Lung microvascular endothelial cell (primary cell): ENCODE measurements at places on chromosomes 5 and 9. TPM values are rescaled to one million over a fixed set of nuclear protein-coding genes. Genes with fewer than 3 reads are reported as not detected.

DNA sequence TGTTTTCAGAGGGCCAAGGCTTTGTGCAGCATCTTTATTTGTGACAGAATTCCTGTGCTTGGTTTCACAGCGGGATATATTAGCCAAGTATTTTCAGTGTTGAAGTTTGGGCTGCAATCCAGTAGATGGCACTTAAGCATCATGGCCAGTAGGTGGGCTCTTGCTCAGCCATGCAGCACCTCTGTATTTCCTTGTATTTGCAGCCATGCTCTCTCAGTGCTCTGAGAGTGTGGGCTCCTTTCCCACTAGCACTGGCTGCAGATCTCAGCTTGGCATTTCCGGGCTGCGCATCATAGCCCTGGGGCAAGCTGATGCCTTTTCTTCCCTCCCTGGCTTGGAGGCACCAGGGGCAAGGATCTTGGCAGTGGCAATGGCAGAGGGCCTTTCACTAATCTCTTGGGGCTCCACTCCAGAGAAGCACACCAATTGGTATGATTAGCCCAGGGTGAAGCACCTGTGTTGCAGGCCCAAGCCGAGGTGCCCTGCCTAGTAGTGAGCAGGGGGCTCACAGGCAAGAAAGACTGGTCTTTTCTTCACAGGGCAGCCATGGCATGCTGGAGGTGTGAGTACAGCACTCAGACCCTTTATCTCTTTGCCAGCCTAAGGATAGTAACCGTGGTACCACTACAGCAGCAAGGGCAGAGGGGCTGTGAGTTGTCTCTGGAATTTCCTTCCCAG is 48.3 kb downstream of the SLCO6A1 start:
- DNase-seq, result no peak

DNA sequence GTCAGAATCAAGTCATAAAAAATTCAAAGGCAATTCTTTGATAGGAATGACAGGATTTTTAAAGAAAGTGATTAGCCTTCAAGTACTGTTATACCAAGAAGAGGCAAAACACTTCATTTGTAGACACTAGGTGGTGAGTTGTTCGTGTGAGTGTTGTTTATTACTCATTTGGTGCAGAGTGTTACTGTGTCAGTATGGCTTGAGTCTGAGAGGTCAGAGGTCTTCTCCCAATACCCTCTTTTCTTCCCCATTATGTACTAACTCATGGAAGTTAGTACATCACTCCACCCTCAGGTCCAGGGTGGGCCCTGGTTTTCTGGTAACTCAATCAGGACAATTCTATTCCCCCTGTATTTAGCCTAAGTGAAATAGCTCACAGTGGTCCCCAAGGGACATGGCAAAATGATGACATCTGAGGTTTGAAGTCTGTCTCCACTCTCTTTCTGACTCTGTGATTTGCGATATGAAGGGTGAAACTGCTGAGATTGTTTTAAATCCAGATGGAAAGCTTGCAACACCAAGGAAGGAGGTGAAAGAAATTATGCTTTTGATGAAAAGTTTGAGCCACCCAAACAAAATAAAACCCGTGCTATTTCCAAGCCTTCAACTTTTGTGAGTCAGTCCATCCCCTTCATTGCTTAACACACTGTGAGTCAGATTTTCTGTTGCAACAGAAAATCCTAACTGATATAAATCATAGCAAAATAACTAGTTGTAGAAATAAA is 56.8 kb downstream of the NUDT12 start:
- no peak for DNase-seq

DNA sequence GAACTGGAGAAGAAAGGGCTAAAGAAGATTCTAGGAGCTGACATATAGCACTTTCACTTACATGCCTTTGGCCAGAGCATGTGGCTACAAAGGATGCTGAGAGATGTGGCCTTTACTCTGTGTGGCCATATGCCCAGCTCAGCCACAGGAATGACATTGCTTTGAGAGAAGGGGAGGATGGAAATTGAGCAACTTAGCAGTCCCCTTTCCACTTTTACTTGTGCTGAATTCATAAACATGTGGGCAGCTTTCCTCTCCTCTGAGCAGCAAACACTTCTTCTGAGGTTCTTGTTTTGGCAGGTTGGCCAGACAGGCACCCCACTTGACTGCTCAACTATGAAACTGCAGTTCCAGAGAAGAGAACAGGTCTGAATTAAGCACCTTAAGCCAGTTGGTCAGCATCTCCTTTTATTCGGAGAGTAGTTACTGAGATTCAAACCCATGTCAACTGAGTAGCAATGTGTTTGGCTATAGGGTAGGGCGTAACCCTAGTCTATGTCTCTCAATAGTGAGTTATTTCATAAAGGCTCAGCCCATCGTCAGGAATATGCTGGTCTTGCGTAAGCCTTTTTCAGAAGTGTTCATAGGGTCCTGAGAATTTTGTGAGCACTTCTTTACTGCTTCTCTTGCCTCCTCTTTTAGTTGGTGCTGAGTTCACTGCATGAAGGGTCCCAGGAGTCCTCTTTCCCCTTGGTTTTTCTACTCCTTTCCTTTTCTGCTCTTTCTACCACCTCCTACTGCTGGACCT is 134.5 kb downstream of the PALM2AKAP2 start:
- DNase-seq, result peak; percentile 37

PCDHGA12 gene
- total RNA-seq, result 1.8 and 2.8 TPM in 2 replicates

DNA sequence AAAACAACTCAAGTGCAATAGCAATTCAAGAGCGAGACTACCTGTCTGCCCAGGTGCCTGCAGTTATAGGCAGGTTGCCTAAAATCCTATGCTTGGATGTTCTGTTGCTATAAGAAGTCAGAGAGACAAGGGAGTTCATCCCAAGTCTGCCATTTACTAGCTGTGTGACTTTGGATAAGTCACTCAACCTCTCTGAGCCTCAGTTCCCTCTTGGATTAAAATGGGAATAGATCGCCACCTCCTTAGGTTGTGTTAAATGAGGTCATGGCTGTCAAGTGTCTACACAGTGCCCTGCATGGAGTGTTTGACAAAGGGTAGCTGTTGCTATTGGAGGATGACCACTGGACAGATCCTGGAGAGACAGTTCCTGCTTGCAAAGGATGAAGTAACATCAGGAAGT is 1.3 kb upstream of the ZBTB34 start:
- DNase-seq, result no peak

KCTD16 gene
- under 0.01 TPM in 2 replicates for total RNA-seq

DNA sequence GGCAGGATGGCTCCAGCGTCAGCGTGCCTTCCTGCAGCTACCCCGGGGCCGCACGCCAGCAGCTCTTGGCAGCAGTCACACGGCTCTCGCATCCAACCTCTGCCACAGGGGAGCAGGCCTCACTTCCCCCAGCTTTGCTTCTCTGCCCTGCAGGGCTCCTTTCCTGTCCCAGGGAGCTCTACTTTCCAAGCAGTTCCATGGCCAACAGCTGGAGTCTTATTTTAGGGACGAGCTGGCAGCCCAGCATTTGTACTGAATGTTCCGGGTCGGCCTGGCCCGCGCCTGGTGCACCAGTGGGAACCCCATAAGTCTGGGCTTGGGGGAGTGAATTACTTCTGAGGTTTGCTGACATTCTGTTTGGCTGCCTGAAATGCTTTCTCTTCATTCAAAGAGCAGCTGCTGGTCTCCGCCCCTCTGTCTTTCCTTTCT is 34.6 kb downstream of the GADD45G start:
- no peak for DNase-seq

GRCh38 chr5:112348387-112348786 is 70.7 kb downstream of the EPB41L4A start:
- DNase-seq, result no peak

PCDHB13 gene
- 0.87 and 2.6 TPM in 2 replicates for total RNA-seq

DNA sequence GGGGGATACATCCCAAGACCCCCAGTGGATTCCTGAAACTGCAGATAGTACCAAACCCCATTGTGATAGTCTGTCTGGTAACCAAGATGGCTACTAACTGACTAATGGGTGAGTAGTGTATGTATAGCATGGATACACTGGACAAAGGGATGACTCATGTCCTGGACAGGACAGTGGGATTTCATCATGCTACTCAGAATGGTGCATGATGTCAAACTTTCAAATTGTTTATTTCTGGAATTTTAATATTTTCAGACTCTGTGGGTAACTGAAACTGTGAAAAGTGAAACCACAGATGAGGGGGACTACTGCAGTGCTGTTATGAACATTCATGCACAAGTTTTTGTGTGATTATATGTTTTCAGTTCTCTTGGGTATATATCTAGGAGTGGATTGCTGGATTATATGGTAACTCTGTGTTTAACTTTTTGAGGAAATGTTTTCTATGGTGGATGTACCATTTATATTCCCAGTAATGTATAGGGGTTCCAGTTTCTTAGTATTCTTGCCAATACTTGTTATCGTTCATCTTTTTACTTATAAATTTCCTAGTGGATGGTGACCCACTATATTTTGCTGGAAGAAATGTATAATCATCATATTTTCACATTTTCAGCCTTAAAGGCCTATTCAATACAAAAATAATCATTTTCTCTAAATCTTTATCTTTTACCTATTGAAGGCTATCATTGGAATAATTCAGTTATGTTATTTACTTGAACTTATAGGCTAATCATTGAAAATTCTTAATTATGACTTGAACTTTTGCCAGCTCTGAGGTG is 140.9 kb downstream of the NR3C1 start:
- DNase-seq, result peak; percentile 65

DAB2IP gene
- 14.1 and 16.3 TPM in 2 replicates for total RNA-seq

- DNase-seq, result no peak
Observed at GRCh38 chr5:166595274-166595951, 1696.0 kb upstream of the WWC1 start.

- DNase-seq, result no peak
Observed at GRCh38 chr9:33198165-33198564, 31.0 kb upstream of the B4GALT1 start.

PCDHGA9 gene
- total RNA-seq, result 0.87 and 2.2 TPM in 2 replicates

- DNase-seq, result peak; percentile 10
Observed at GRCh38 chr5:76379316-76379715, 23.8 kb upstream of the IQGAP2 start.

DNA sequence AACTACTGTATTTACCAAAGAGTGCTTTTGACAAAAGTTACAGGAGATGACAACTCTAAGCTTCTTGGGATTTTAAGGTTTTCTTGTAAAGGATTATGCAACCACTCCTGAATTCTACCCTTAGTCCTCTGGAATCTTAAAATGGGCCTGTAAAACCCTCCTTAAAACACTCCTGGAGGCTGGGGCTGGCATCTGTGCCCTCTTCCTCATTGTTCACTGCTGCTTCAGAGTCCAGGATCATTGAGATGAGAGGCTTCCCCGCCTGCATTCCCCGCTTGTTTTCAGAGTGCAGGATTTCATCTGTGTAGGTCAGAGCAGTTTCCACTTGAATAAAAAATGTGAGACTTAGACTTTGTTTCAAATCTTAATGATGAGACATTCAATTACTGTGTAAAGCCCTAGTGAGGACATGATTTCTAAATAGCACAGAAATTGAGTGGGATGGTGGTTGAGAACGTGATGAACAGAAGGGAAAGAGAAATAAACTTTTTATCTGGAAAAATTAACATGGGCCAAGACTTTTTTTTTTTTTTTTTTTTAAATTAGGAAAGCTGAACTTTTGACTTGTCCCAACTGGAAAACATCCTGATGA is 40.4 kb downstream of the PCSK5 start:
- DNase-seq, result no peak

- no peak for DNase-seq
Observed at GRCh38 chr5:106020894-106021293, 1649.8 kb downstream of the EFNA5 start.

CA9 gene
- 0.22 TPM in 1 of 2 replicates, not detected in the other for total RNA-seq

NUTM2F gene
- not detected in 2 replicates for total RNA-seq

DNA sequence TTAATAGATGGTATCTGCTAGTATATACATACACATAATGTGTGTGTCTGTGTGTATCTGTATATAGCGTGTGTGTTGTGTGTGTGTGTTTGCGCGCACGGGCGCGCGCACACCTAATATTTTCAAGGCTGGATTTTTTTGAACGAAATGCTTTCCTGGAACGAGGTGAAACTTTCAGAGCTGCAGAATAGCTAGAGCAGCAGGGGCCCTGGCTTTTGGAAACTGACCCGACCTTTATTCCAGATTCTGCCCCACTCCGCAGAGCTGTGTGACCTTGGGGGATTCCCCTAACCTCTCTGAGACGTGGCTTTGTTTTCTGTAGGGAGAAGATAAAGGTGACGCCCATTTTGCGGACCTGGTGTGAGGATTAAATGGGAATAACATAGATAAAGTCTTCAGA is 757 bp downstream of the FXN start:
- peak; percentile 27 for DNase-seq

DNA sequence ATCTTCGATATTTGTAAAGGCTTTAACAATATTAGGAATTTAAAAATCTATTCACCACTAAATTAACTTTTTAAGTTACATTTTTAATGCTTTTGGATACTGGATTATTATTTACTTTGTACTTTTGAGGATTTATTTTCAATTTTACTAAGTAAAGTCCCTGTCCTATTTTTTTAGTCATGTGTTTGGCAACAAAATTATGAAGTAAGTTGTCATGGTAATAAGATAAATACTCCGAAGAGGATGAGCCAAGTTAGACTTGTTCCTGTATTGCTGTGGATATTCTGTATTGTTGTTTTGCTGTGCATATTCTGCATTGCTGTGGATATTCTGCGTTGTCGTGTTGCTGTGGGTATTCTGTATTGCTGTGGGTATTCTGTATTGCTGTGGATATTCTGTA is 210.1 kb downstream of the MTRR start:
- no peak for DNase-seq

FST gene
- 7.6 and 29.0 TPM in 2 replicates for total RNA-seq

DNA sequence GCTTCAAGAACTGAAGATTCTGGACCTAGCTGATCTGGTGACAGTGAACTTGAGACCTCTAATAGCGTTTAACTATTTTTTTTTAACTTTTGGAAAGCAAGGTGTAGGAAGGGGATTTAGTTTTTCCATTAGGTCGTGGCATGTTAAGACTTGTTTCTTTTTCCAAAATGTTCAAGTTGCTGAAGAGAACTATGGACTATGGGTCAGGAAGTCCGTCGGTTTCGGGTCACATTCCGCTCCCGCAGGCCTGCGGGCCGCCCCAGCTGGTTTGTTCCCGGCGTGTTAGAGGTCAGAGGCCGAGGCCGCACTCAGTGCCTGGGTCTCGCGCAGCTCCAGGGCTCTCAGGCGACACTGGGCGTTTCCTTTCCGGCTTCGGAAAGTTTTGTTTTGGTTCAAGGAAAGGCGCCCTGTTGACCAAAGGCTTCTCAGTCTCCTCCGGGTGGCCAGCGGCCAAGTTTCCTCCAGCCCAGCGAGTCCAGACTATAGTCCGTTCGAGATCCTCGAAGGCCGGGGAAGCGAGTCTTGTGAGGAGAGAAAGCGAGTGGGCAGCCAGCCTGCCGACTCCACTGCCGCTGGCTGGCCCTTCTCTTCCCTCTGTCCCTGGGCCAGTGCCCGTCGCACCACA is 586 bp upstream of the FCHO2 start:
- DNase-seq, result peak; percentile 52

GRCh38 chr5:122202952-122203351 is 73.6 kb downstream of the ZNF474 start:
- no peak for DNase-seq

DNA sequence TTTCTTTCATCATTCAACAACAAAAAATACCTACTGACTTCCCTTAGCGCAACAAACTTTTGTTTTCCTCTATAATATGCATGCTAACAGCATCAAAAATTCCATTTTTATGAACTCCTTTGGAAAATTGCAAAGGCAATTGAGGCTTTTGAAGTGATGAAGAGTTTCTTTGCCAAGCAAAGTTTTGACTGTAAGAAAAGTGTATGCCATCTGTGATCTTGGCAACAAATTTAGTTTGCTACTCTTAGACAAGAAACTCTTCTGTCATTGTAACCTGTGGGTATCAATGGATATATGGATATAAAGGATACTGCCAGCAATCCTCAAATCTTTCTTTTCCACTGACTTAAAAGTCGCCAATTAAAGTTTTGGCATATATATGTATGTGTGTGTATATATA is 72.0 kb upstream of the GABRA1 start:
- DNase-seq, result no peak

CCDC152 gene
- under 0.01 and 0.22 TPM in 2 replicates for total RNA-seq

- no peak for DNase-seq
Observed at GRCh38 chr9:86598411-86599239, 244.4 kb upstream of the TUT7 start.

SPATA31C1 gene
- total RNA-seq, result not detected in 2 replicates
